Stimulated activated CD4-positive, alpha-beta T cell treated with anti-CD3 and anti-CD28 coated beads, TNF-alpha, amount 100 ng/mL, for 1 hour (primary cell): ENCODE measurements at places on chromosomes 3 and 15.
A peak's percentile ranks its signal among the peaks of the same experiment; 100 is the strongest.

GRCh38 chr3:71701251-71701762, 23.9 kb downstream of the EIF4E3 start:
- DNase-seq, result no peak

- DNase-seq, result no peak
Observed at GRCh38 chr15:32674681-32675080, 33.2 kb downstream of the SCG5 start.

- DNase-seq, result no peak
Observed at GRCh38 chr3:53274938-53275605, 19.2 kb upstream of the TKT start.

- DNase-seq, result no peak
Observed at GRCh38 chr3:158166223-158166622, 56.3 kb downstream of the RSRC1 start.

- DNase-seq, result no peak
Observed at GRCh38 chr15:50222181-50222580, 40.2 kb downstream of the SLC27A2 start.

GRCh38 chr3:151635905-151636304, 97.8 kb upstream of the AADACL2 start:
- no peak for DNase-seq

GRCh38 chr3:39327746-39328349, 1.7 kb upstream of the CCR8 start:
- DNase-seq, result no peak

GRCh38 chr15:23763021-23763420, 75.9 kb upstream of the NDN start:
- DNase-seq, result no peak

DNA sequence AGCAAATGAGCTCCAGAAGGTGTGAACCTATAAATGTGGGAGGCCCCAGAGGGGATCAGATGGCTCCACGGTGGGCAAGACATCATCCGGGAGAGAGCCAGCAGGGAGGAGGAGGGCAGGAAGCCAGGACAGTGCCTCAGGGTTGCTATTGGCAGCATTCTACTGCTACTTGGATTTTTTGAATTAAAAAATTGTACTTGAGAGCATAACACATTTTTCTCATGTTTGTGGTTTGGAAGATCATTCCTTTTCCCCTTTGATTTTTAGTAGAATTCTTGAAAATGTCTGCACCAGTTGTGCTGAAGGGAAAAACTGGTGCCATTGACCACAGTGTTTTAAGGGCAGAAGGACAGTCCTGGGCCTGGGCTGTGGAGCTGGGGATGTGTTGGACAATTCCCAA, 59.2 kb downstream of the LYZL4 start:
- no peak for DNase-seq

DNA sequence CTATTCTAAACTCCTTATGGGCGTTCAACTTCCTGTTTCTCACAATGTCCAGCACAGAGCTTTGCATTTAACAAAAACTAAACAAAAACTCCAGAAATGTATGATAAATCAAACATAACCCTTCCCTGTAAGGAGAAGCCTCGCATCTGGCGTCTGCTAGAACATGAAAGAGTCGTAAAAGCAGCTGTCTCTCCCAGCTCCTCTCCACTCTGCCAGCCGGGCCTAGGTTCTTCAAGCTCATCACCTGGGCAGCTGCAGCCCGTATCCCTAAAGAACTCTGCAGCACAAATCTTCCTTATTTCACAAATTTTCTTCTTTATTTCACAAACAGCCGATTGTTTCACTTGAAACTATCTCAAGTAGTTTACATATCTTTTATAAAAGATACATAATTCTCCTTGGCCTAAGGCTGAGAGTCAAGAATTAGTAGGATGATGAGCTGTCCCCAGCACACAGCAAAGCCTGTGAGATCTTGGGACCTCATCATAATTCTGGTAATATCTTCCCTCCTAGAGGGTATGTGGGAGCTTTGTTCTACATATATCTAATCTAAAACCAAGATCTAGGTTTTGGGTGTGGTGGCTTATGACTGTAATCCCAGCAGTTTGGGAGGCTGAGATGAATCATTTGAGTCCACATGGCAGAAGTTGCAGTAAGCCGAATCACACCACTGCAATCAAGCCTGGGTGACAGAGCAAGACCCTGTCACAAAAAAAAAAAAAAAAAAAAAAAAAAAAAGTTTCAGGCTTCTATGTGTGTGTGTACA, 35.3 kb downstream of the ANXA2 start:
- DNase-seq, result no peak

DNA sequence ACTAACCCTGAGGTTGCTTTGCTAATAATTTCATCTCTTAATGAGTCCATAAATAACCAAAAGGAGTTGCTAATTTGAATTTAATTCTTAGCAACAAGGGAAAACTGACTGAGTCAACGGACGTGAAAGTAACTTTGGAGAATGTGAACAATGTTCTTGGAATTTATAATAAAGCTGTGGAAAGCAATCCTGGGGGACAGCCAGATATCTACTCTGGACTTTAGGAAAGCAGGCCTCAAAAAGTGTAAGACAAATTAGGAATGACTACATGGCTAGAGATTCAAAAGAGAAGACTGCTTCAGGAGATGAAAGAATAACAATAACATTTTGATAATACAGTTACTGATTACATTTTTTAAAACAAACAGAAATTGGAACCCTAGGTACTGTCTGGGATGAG, 318.4 kb upstream of the COL8A1 start:
- DNase-seq, result no peak

GRCh38 chr3:133948131-133948810, 52.6 kb upstream of the RAB6B start:
- no peak for DNase-seq

- DNase-seq, result no peak
Observed at GRCh38 chr3:150059729-150060128, 89.0 kb upstream of the PFN2 start.

GRCh38 chr3:182357928-182358327, 435.4 kb upstream of the ATP11B start:
- DNase-seq, result no peak

DNA sequence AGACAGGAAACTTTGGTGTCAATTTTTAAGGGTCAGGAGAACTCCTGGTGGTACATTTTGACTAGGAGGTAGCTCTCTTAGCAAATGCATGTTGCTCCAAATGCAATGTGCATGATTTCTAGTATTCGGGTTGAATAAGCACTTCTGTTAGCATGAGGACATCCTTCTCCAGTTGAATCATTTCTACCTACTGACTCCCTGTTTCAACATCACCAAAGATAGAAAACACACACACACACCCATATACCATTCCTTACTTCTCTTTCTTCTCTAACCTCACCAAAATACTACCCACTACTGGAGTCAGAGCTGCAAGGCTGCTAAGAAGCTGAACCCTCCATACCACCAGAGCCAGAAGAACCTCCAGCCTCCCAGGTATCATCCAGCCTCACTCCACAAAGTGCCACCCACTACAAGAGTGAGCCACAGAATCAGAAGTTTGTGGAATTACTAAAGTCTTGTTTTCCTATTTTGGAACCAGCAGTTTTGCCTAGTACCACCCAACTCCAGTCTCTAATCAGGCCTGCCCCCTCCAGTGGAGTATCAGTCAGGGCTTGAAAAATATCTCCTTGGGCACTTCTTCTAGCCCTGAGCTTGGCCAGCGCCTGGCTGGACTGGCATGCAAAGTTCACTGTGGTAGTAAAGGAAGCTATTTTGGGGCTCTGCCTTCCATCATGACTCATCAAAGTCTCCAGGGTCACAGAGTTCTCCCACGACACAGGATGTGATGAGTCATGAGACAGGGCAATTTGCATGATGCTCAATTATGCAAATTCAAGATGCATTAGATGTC, 110.3 kb downstream of the CYP19A1 start:
- no peak for DNase-seq

GRCh38 chr15:62647202-62647842, 395.2 kb upstream of the TPM1 start:
- DNase-seq, result no peak

DNA sequence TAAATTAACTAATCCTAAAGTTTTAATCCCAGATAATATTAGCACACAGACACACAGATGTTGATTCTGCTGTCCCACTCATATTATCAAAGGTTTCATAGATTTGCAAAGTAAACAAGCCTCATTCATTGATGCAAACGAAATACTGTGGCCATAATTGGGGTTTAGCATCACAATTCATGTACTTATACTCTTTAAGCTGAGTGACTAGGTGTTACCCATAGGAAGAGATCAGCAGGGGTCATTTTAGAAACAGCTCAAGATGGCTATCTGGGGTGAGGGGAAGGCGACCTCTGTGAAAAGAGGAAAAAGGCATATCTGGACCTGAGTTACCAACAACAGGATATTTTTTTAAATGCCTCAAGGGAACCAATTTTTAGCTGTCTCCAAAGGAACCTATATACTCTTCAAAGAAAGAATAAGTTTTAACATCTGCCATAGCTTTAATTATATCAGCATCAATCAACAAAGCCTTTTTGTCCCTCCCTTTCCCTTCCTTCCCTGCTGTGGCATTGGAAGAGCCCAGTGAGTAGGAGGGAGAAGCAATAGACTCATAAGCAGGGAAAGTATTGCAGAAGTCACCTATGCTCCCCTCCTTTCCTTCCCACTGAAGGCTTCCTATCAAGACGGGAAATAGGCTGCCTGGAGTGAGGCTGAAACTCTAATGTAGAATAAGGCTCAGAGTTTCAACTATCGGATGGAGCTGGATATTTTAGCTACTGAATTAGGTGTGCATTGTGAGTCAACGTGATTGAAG, 553.4 kb downstream of the ZIC1 start:
- DNase-seq, result no peak

DNA sequence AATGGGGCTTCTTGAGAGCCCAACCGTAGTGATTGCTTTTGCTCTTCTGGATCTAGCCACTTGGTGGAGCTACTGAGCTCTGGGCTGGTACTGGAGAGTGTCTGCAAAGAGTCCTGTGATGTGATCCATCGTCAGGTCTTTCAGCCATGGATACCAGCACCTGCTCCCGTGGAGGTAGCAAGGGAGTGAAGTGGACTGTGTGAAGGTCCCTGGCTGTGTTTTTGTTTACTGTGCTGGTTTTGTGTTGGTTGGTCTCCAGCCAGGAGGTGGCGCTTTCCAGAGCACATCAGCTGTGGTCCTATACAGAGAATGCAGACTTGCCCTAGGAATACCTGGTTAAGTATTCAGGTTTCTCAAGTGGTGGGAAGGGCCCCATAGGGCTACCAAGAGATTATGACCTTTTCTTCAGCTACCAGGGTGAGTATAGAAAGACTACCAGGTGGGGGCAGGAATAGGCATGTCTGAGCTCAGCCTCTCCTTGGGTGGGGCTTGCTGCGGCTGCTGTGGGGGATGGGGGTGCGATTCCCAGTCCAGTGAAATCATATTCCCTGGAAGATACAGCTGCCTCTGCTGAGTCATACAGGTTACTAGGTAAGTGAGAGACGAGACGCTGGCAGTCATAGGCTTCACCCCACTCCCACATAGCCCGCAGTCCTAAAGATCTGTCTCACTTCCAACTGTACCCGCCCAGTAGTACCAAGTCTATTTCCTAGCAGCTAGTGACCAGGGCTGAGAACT, 733.7 kb downstream of the ZNF385D start:
- DNase-seq, result no peak

- no peak for DNase-seq
Observed at GRCh38 chr3:73710340-73710739, 85.6 kb upstream of the PDZRN3 start.

GRCh38 chr3:193780810-193781478, 187.9 kb downstream of the OPA1 start:
- no peak for DNase-seq

DNA sequence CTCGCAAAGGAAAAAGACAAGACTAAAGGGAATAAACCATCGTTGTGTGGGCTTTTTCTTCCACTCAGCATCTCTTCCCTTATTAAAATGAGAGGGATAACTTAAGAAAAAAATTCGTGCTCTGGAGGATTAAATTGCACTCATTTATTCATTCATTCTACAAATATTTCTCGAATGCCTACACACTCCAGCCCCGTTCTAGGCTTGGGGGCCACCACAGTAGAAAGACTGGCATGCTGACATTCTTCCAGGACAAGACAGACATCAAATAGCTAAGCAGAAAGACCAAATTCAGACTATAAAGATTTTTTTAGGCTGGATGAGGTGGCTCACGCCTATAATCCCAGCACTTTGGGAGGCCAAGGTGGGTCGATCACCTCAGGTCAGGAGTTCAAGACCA, 65.3 kb upstream of the IL12A start:
- no peak for DNase-seq

GRCh38 chr15:20356444-20356910, 185.1 kb downstream of the GOLGA6L6 start:
- peak; percentile 69 for DNase-seq

DNA sequence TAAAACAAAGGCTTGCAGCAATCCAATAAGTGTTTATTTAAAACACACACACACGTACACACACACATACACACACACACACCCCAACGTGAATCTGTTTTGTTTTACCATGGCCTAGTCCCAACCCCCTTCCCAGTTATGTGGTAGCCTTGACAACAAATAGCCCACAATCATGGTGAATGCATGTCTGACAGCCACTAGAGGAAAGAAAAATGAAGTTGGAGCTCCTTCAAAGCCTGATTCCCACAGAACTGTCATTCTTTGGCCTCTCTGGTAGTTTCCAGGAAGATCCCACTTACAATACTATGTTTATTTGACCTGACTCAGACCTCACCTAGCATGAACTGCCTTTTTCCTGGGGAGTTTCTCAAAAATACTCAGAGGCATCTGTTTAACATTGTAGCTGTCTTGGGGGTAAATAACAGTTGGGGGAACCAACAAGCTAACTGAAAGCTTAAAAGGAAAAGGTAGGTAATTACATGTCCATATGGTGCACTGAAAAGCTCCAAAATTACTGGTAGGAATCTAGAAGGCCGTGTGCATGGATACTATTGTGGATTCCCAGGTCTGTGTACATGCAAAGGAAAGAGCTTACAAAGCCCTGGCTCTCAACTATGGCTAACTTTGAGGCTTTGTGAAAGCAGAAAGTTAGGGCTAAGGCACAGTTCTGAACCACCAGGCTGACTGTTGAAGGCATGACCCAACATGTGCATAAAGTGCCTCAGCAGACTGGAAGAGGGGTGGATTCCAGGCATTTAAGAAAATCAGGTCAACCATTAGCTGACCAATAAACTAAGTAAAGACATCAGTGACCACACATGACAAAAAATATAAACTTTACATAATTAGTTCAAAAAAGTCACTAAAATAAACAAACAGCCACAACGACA, 65.3 kb downstream of the FAIM start:
- no peak for DNase-seq

- no peak for DNase-seq
Observed at GRCh38 chr3:107227091-107227490, 150.1 kb upstream of the CCDC54 start.

GRCh38 chr3:30069056-30069455, 537.3 kb upstream of the TGFBR2 start:
- DNase-seq, result no peak
